ENCODE measurements at places on chromosomes 12 and 14.

GRCh38 chr12:25459541-25459951, 93.5 kb downstream of the LMNTD1 start:
- DNase-seq, result no peak

GRCh38 chr12:67748743-67749040, 100.1 kb downstream of the DYRK2 start:
- no peak for DNase-seq

DNA sequence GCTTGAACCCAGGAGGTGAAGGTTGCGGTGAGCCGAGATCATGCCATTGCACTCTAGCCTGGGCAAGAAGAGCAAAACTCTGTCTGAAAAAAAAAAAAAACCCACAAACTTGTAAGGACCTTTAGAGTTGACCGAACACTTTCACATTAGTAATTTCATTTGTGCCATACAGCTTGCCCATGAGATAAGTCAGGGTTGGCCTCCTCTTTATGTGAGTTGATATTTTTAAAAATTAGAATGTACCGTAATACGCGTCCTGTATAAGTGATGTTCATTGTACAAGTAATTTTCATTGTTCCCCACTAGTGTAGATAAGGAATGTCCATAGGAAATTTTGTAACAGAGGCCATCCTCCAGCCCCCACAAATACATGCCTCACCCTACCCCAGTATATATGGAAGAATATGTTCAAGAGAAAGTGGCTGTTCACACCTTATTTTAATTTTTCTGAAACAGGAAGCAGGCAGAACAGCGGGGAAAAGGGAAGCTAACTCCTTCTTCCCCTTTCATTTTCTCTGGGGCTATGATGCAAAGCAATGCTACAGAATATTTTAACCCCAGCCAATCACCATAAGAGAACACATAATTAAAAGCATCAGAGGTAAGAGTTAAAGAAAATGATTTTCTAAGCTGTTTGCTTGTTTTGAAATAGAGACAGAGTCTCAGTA, 31.9 kb upstream of the HIF1A start:
- no peak for DNase-seq

DNA sequence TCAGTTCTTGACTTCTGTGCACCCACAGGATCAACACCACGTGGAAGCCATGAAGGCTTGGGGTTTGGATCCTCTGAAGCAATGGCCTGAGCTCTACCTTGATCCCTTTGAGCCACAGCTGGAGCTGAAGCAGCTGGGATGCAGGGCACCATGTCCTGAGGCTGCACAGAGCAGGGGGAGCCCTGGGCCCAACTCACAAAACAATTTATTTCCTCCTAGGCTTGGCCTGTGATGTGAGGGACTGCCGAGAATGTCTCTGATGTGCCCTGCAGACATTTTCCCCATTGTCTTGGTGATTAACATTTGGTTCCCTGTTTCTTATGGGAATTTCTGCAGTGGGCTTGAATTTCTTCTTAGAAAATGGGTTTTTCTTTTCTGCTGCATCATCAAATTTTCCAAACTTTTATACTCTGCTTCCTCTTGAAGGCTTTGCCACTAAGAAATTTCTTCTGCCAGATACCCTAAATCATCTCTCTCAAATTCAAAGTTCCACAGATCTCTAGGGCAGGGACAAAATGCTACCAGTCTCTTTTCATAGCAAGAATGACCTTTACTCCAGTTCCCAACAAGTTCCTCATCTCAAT, 288.2 kb downstream of the CCDC59 start:
- no peak for DNase-seq

GRCh38 chr14:31297112-31297511, 89.5 kb upstream of the HECTD1 start:
- no peak for DNase-seq

DNA sequence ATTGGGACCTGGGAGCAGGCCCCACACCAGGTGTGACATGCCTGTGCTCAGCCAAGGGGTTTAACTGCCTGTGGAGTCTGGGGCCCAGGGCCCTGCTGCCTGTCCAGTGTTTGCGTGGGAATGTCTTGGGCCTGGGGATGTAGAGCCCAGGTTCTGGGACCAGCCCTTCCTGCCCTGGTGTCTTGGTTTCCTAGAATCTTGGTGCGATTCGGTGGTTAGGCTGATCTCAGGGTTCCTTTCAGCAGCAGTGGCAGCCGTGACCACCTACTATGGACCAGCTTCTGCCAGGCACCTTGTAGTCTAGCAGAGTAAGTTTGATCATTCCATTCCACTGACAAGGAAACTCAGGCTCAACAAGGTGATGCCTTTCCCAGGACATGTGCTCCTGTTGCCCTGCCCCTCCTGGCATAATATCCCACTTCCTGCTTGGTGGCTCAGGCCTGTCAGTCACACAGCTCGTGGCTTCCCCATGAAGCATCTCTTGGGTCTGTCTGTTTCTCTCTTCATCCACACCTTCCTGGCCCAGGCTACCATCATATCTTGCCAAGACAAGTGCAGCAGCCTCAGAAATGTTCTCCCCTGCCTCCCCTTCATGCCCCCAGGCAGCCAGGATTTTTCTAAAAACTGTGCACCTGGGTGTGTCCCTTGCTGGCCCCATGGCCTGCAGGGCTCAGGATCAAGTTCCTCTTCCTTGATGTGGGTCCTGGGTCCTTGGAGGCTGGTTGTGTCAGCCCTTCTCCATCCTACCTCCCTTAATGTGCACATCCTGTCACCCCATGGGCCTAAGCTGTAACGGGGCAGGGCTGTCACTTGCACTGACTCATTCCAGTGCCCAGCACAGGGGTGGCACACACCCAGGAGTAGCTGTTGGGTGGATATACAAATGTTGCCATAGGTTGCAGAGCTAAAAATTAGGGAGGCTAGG, 101.6 kb downstream of the SLC25A47 start:
- DNase-seq, result no peak

GRCh38 chr14:86510491-86510890, 980.5 kb downstream of the FLRT2 start:
- no peak for DNase-seq

- no peak for DNase-seq
Measured at GRCh38 chr12:5537771-5538170, 105.9 kb downstream of the NTF3 start.

GRCh38 chr14:34098045-34098984, 147.4 kb upstream of the EGLN3 start:
- peak; percentile 10 for DNase-seq

DNA sequence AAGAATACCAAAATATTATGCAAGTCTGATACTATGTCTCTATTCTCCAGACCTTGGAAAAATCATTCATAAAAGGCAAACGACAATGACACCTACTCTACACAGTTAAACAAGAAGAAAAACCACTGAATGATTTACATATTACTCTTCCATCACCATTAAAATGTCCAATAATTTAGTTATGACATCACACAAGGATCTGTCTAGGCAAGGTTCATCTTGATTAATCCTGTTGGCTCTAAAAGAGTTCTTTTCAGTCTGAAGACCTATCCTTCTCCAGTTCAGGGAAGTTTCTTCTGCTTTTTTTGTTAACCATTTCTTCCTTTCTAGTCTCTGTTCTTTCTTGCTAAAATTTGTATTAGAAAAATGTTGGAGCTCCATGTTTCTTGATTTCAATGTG, 64.0 kb downstream of the OSBPL8 start:
- DNase-seq, result no peak

GRCh38 chr12:52238916-52239646, 6.0 kb downstream of the KRT7 start:
- DNase-seq, result no peak

GRCh38 chr14:85590784-85591183, 60.8 kb downstream of the FLRT2 start:
- DNase-seq, result no peak

All from cerebellar nuclear complex (tissue), 1 donor.